ENCODE measurements at places on chromosomes 5 and 9.

DNA sequence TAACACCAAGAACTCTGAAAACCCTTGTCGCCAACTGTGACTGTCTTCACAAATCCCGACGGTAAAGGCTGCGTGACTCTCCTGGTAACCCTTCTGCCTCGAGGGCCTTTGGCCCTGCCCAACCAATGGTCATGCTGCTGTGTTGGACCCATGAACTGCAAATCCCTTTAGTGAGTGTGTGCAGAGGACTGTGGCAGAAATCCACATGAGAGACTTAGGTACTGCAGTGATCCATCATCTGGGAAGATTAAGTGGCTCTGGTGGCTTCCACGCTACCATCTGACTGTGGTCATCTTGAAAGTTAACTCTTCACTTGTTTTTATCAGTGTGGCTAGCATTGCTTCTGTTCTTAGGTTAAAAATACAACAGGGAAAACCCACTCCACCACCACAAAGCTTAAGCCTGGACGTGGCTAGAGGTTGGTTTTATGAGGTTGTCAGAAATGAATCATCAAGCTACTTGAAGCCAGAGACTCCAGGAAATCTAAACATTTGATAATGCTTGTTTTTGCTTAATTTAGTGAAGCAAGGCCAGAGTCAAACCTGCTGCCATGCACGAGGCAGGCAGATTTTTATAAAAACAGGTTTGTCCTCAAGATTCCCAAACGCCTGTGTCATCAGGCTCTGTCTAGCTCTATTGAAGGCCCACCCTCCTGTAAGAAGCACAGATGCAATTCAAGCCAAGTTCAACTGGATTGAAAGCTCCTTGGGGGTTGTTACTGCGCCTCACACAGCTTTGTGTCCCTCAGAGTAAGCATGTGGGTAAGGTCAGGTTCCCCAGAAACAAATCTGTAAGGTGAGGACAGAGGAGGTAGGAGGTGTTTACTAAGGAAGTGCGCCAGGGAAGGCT is 52.7 kb upstream of the ERCC6L2 start:
- no peak for DNase-seq

DNA sequence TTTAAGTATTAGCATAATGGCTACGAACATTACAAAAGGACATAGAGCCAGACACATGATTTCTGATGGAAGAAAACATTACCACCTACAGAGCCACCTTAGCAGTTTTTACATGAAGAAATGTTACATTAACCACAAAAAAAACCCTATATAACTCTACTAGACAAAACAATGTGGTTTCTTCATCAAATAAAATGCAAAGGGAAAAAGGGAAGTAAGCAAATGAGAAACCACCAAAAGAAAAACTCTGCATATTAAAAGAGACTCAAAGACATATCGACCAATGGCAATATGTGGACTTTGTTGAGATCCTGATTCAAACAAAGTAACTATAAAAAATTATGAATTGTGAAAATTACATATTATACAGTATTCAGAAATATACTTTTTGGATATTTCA is 132.7 kb downstream of the TSSK1B start:
- DNase-seq, result no peak

DNA sequence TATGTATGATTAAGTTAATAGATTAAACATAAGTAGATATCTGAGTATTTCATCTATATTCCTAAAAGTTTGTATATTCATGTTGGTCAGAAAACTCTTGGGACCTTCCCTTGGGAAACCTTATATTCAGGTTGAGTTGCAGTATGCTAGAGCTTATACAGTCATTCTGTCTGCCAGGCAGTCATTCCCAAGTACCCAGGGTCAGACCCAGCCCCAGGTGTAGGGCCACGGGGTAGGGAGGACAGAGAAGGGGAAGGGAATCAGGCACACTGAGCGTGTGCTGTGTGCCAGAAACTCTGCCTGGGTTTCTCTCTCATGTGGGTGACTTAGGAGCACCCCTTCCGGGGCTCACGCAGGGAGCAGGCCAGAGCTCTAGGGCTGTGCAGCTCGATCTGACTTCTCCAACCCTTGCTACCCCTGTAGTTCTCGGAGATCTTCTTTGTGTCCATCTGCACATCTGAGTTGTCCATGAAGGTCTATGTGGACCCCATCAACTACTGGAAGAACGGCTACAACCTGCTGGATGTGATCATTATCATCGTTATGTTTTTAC is 28.2 kb downstream of the CATSPER3 start:
- DNase-seq, result no peak

DNA sequence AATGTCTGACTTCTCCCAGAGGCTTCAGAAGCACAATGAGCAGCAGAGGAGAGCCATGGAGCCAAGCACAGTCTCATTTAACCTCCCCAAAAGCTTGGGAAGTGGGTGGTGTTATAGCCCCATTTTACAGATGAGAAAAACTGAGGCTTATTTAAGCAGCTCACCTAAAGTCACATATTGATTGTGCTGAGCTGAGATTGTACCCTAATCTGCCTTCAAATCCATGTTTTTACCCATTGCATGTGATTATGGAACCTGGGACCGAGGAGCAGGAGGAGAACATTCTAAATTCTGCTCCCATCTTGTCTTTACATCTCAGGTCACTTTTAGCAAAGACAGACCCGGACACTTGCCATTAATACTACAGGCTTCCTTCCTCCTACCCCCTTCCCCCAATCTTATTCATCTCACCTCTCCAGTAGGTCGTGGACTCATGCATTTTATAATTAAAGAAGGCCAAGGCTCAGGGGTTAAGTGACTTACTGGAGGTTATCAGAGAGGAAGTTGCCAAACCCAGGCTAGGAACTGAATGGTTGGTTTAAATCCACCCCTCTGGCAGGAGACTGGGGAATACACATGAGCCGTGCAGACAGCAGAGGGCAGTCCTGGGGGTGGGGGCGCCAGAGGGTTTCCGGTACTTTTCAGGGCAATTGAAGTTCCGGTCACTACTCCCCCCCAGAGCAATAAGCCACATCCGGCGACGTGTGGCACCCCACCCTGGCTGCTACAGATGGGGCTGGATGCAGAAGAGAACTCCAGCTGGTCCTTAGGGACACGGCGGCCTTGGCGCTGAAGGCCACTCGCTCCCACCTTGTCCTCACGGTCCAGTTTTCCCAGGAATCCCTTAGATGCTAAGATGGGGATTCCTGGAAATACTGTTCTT is 51.0 kb upstream of the IL17B start:
- DNase-seq, result peak; percentile 84

DNA sequence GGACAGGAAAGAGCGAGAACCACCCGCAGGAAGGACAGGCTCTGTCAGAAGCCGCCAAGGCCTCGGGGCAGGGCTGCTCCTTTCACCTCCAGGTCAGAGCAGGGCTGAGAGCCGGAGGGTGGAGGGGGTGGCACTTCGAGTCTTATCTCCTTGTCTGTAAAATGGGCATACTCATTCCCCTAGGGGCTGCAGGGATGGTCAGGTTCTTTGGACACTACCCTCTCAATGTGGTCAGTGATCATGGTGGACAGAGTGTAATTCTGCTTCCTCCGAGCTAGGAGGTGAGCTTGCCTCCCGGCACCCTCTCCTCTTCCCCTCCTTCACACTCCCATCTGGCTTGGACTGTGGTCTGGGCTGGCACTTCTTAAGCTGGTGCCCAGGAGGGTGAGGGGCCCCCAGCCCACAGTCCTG is 39.6 kb downstream of the RGS3 start:
- no peak for DNase-seq

GRCh38 chr9:136610426-136610825 is 52.3 kb upstream of the EGFL7 start:
- DNase-seq, result no peak

DNA sequence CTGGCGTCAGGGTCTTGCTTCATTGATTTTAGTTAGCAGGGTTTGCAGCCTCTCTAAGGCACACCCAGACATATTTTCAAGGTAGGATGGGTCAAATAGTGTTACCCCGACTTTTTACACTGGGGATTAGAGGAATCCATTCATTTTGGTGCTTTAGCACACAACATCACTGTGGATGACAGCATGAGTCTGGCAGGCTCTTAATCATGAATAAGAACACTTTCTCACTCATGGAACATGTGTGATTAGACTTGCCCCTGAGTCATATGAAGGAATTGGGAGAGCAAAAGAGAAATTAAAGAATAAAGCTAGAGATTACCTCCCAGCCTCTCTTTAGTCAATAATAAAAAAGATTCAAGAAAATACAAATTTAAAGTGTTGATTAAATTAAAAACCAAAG is 175.6 kb downstream of the SEMA5A start:
- DNase-seq, result no peak

DNA sequence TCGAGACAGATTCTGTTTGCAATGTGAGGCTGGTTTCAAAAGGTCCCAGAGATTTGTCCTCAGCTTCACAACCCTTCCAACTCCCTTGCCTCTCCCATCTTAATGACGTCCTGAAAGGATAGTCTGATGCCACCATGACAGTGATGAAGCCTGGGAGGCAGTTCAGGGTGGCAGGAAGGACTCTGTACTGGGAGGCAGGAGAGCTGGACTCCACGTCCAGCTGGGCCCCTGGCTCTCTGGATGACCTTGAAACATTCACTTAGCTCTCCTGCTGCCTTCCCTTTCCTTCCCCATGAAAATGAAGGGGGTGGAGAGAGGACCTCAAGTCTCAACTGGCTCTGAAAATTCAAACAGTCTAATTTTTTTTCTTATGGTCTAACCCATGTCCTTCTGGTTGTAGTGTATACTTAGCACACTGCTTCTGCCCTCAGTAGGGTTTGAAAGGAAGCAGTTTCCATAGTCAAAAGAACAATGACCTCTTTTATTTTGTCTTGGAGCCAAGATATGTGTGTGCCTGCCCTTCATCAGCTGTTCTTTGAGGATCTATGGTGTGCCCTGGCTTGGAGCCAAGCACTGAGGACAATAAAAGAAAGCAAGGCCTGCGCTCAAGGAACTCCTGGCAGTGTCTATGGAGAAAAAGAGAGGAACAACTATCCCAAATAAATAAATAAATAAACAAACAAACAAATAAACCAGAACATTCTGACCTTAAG is 188.3 kb downstream of the GRIA1 start:
- DNase-seq, result no peak

DNA sequence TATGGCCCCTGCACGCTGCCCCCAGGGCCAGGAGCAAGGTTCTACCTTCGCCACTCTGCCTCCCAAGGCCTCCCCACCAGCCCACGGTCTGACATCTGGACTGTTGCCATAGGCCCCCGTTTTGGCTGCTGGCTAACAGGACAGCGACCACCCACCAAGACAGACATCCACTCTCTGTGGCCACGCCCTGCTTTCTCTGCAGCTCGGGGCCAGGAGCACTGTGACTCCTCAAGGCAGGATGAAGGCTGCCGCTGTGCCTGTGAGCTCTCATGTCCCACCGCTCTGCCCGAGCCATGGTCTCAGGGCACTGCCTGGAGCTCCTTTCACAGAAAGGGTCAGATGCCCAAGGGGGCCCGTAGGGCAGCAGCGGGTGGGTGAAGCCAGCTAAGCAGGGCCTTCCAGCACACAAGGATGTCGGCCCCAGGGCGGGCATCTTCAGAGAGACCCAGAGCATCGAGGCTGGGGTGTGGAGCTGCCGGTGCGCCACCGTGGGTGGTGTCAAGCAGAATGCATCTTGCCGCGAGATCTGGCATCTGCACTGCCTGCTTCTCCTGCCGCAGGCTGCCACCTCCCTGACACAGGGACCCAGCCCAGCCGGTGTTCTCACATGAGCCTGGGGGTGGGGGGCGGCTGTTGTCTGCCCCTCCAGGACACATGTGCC is 92.2 kb upstream of the ADAMTS2 start:
- no peak for DNase-seq

DNA sequence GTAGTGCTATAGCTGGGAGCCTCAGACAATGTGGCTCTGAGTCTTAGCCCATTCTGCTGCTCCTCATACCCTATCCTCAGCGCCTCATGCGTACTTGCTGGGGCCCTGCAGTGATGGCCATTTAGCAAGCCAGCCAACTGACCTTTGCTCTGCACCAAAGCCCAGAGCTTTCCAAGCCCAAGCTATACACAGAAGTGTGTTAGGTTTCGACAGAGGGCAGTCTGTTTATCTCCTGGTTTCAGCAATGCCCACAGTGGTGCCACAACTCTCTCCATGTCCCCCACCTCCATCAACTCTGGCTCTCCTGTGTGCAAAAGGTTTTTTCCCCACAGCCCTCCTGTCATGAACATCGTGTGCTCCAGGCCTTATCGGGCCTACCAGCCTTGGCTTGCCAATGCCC is 16.9 kb downstream of the GNG10 start:
- peak; percentile 74 for DNase-seq

GRCh38 chr9:15501179-15501578 is 9.6 kb downstream of the PSIP1 start:
- DNase-seq, result no peak

DNA sequence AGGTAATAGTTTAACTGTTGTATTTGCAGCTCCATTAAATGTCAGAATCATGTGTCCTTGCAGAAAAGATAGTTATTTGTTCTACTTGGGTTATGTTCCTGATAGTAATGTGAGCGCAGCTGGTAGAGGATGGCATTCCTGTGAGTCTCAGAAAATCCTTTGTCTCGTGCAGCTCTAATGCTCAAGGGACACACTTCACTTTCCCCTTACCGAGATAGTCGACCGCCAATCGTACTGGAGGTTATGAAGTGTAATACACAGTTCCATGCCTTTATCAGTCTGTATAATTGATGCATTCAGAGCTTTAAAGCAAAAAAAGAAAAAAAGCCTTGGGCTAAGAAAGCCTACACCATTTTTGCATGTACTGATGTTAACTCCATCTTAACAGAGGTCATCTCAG is 60.2 kb upstream of the SRP19 start:
- no peak for DNase-seq

DNA sequence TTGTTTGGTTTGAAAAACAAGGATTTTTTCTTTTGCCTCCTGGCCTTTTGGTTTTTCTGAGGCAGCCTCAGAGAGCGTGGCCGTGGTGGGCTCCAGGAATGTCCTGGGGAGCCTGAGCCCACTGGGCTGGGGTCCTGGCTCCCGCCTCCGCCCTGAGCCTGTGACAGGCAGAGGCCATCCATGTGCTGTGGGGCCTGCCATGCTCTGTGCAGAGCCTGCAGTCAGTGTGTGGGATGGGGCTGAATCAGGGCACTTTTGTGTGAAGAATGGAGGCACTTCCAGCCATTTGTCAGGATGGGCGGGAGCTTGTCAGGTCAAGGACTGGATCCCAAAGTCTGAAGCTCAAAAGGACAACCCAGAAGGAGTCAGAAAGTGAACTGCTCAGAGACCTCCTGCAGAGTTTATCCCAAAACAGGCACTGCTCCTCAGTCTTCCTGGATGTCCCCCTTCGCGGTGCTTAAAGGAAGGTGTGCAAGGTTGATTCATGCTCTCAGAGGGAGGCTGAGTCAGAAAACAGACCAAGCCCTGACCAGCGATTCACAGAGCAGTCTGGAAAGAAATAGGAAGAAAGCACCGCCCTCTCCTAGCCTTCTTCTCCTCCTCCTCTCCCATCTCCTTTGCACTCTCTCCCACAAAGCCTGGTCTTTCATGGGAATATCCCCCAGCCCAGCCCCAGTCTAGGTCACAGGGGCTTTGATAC is 53.2 kb downstream of the MVB12B start:
- DNase-seq, result no peak

- no peak for DNase-seq
These were observed 46.6 kb upstream of the PRSS3 start for GRCh38 chr9:33748633-33749304.

GRCh38 chr5:38790891-38791290 is 54.9 kb upstream of the OSMR start:
- DNase-seq, result no peak

GRCh38 chr5:32474209-32474854 is 29.8 kb upstream of the ZFR start:
- DNase-seq, result no peak

- DNase-seq, result no peak
These were observed 203.6 kb downstream of the EDIL3 start for GRCh38 chr5:84181093-84181492.

- no peak for DNase-seq
These were observed 81.0 kb downstream of the WWC1 start for GRCh38 chr5:168372356-168372946.

GRCh38 chr9:97791542-97791941 is 61.5 kb upstream of the FOXE1 start:
- DNase-seq, result no peak

- DNase-seq, result no peak
These were observed 27.0 kb upstream of the C9orf72 start for GRCh38 chr9:27600256-27600655.

Data from HepG2 (cell line).